Activated T-helper 2 cell treated with anti-CD3 and anti-CD28 coated beads, Interferon-gamma antibody, Interleukin-2, Interleukin-4, amounts not matched to agents 10 μg/mL and 5 μg/mL and 100 μg/mL, durations not matched to agents 14 hours and 24 hours and 36 hours (primary cell): ENCODE measurements at places on chromosomes 6 and 20.

- H3K4me1 ChIP-seq, result no peaks in the 10 kb centered on the region
- no peak for DNase-seq
- no peaks in the 10 kb centered on the region for H3K36me3 ChIP-seq
- peaks cover 2% of the 10 kb centered on the region for H3K27me3 ChIP-seq
- no peak overlapping the region for H3K27ac ChIP-seq
Measured at GRCh38 chr20:20103486-20103885, 51.2 kb downstream of the CFAP61 start.

- peaks cover 56% of the 10 kb centered on the region for H3K4me1 ChIP-seq
- DNase-seq, result no peak
- H3K36me3 ChIP-seq, result peaks cover 24% of the 10 kb centered on the region
- H3K27me3 ChIP-seq, result no peaks in the 10 kb centered on the region
- peak overlapping the region; percentile 54 for H3K27ac ChIP-seq
- H3K4me3 ChIP-seq, result peak overlapping the region; percentile 96
Measured at GRCh38 chr6:89350281-89350966, 2.1 kb downstream of the UBE2J1 start.

DNA sequence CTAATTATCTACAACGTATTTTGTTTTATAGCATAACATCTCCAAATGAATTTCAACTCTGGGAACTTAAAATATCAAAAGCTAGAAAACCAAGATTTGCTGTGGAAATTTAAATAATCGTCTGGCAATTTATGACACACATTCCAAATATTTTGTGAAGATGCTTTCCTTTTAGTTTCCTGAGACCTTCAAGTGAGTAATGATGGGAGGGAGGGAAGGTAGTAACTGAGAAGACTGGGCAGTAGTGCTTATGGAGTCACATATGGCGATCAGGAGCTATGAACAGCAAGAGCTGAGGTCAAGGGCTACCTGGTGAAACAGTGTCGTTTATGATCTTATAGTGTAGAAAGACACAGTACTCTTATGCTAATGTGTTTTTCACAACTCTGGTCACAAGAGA is 178.2 kb upstream of the THEMIS start:
- H3K27ac ChIP-seq, result no peak overlapping the region
- no peak overlapping the region for H3K4me3 ChIP-seq
- peaks cover 10% of the 10 kb centered on the region for H3K27me3 ChIP-seq
- no peaks in the 10 kb centered on the region for H3K4me1 ChIP-seq

GRCh38 chr6:16205377-16206144 is 32.8 kb upstream of the GMPR start:
- H3K27me3 ChIP-seq, result peaks cover 27% of the 10 kb centered on the region
- H3K4me3 ChIP-seq, result no peak overlapping the region

DNA sequence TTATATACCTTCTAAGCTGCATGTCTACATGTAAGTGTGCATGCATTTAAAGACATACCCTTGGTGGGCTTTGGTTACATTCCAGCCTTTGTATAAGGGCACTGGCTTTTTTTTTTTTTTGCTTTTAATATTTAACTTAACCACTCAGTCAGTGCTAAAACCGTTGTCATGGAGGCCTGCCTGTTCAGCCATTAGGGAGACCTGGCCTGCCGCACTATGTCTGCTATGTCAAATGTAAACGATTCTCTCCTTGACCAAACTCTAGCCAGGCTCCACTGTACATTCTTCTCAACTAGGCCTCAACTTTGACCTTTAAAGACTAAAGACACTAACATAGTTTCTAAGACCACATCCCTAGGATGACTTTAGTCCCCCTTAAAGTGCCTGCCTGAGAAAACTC is 48.7 kb upstream of the BTN3A2 start:
- no peak overlapping the region for H3K27ac ChIP-seq
- no peaks in the 10 kb centered on the region for H3K27me3 ChIP-seq

GRCh38 chr6:82711971-82712370 is 348.4 kb downstream of the TPBG start:
- H3K4me1 ChIP-seq, result no peaks in the 10 kb centered on the region
- no peak overlapping the region for H3K4me3 ChIP-seq
- no peak for DNase-seq
- H3K27me3 ChIP-seq, result no peaks in the 10 kb centered on the region
- no peaks in the 10 kb centered on the region for H3K36me3 ChIP-seq

DNA sequence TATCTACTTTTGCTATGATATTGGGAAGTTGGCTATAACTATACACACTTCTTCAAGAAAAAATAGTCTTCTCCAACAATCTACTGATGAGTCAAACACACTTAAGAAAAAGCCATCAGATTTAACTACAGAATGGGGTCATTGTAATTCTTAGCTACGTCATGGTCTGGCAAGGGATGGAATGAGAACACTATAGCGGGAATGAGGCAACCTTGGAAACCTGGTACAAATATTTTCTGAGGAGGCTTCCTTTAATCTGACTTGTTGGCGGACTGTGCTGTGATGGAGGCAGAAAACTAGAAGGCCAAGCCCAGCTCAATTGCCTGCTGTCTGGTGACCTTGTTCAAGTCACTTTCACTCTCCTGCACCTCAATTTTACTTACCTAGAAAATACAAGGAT is 586.8 kb upstream of the JAG1 start:
- H3K4me3 ChIP-seq, result no peak overlapping the region
- H3K4me1 ChIP-seq, result no peaks in the 10 kb centered on the region
- no peaks in the 10 kb centered on the region for H3K27me3 ChIP-seq
- H3K27ac ChIP-seq, result no peak overlapping the region
- DNase-seq, result no peak

- peak overlapping the region; percentile 88 for H3K4me3 ChIP-seq
- H3K27ac ChIP-seq, result peak overlapping the region; percentile 87
- peak; percentile 41 for DNase-seq
- H3K4me1 ChIP-seq, result peaks cover 70% of the 10 kb centered on the region
Measured at GRCh38 chr6:31659649-31660380, 763 bp downstream of the C6orf47 start.

DNA sequence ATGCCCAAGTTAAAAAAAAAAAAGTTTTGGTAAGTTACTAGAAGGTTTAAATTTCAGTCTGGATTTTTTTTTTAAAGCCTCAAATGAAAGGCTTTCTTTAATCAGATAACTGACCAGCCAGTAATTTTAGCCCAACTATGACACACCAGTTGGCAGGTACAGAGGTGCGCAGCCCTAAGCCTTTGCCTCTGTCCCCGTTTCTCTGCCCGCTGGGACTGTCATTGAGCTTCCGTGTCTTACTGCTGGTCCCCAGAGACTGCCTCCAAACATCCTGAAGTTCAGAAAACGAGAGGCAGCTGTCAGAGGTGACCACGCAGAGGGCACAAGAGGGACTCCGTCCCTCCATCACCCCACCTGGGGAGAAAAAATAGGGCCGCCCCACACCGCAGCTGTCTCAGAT is 118.2 kb downstream of the RPS12 start:
- H3K4me1 ChIP-seq, result no peaks in the 10 kb centered on the region
- no peak for DNase-seq
- peaks cover 21% of the 10 kb centered on the region for H3K27me3 ChIP-seq

- H3K27ac ChIP-seq, result no peak overlapping the region
- no peak overlapping the region for H3K4me3 ChIP-seq
- H3K27me3 ChIP-seq, result no peaks in the 10 kb centered on the region
- no peaks in the 10 kb centered on the region for H3K36me3 ChIP-seq
- no peaks in the 10 kb centered on the region for H3K4me1 ChIP-seq
- no peak for DNase-seq
Measured at GRCh38 chr6:71852948-71853347, 33.4 kb upstream of the RIMS1 start.

- no peak overlapping the region for H3K27ac ChIP-seq
- H3K4me1 ChIP-seq, result no peaks in the 10 kb centered on the region
- no peak overlapping the region for H3K4me3 ChIP-seq
Measured at GRCh38 chr20:58570204-58570859, 55.1 kb upstream of the APCDD1L start.

DNA sequence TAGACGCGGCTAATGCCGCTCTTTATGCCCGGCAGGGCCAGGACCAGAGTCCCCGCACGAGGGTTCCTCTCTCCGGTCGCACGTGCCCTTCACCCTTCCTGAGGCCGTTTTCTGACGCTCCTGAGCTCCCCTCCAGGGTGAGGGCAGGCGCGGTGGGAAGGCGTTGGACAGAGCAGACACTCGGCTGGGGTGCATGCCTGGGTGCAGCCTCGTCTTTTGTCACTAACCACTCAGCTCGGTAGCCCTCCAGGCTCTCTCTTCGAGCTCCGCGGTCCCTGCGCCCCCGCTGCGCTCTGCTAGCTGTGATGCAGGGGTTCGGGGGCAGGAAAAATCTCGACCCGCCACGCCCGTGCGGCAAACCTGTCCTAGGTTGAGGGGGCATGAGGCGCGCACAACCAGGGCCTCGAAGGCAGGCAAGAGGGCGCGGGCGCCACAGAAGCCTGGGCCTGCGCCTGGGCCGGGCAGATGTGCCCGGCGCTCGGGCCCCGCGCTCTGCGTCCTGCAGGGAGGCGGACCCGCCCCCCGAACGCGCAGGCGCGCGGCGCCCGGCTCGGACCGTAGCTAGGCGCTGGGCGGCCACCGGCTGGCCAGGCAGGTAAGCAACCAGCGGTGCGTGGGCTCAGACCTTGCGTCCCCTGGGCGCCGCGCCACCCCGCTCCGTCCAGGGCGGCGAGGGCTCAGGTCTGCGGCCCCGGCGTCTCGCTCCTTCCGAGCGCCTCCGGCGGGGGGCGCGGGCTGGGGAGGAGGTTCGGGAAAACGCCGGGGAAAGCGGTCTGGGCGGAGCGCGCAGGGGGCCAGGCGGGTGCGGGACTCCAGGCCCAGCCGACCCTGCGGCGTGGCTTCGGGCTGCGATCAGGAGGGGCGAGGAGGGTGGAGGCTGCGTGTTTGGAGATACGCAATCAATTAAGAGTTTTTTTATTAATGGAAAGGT is at the start of gene L3MBTL1:
Gene L3MBTL1 (plus strand): TSS at position 548 of the 931 bp plus-strand sequence. CDS start 5,807 bp downstream, outside the sequence.
- H3K36me3 ChIP-seq, result no peaks in the 10 kb centered on the region
- peaks cover 6% of the 10 kb centered on the region for H3K4me1 ChIP-seq
- no peak within 1 kb of the TSS for H3K27ac ChIP-seq
- H3K27me3 ChIP-seq, result peaks cover 46% of the 10 kb centered on the region
- DNase-seq, result no peak

DNA sequence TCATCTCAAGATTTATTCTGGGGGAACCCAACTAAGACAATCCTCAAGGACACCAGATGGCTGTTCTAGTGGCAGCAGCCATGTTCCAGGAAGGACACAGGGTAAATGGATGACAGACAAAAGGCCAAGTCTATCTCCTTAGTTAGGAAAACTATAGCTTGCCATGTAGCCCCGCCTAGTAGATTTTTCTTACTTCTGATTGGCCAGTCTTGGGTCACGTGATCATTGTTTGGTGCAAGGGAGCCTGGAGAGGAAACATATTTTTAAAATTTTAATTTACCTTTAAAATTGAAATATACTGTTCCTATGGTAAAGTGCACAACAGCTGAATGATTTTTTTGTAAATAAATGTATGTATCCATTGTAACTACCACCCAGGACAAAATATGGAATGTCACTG is 4.4 kb upstream of the KCNS1 start:
- H3K4me1 ChIP-seq, result peaks cover 2% of the 10 kb centered on the region
- no peak for DNase-seq
- H3K27me3 ChIP-seq, result peaks cover 24% of the 10 kb centered on the region
- no peaks in the 10 kb centered on the region for H3K36me3 ChIP-seq
- no peak overlapping the region for H3K27ac ChIP-seq

DNA sequence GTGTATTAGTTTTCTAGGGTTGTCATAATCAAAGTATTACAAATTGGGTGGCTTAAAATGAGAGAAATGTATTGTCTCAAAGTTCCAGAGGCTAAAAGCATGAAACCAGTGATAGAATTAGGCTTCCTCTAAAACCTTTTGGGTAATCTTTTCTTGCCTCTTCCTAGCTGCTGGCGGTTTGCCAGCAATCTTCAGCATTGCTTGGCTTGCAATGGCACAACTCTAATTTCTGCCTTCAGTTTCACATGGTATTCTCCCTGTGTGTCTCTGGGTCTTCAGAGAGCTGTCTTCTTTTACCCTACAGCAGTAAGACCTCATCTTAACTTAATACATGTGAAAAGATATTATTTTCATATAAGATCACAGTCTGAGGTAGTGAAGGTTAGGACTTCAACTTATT is 479.1 kb upstream of the GJE1 start:
- no peak overlapping the region for H3K4me3 ChIP-seq
- DNase-seq, result no peak
- H3K27ac ChIP-seq, result no peak overlapping the region
- H3K4me1 ChIP-seq, result no peaks in the 10 kb centered on the region

- H3K36me3 ChIP-seq, result no peaks in the 10 kb centered on the region
- DNase-seq, result no peak
- H3K4me3 ChIP-seq, result peak overlapping the region; percentile 37
- H3K27ac ChIP-seq, result no peak overlapping the region
- H3K27me3 ChIP-seq, result peaks cover 46% of the 10 kb centered on the region
Measured at GRCh38 chr20:1803932-1804501, 91.2 kb upstream of the SIRPA start.

DNA sequence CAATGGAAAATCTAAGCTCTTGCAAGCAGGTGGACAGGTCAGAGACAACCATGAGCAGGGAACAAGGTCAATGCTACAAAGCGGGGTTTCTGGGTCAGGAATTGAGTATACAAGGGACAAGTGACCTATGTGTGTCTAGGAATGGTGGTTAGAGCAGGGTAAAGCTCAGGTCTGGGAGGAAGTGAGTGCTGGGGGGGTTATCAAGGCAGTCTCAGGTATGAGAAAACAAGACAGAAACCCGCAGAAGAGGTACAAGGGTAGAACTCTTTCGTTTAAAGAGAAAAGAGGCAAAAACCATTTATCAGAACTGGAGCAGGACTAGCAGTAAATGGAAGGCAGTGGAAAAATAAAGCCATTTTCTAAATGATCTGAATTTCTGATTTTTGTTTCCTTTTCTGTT is 298.4 kb downstream of the ALDH8A1 start:
- H3K27ac ChIP-seq, result no peak overlapping the region
- peaks cover 21% of the 10 kb centered on the region for H3K27me3 ChIP-seq
- H3K4me3 ChIP-seq, result no peak overlapping the region
- no peak for DNase-seq

DNA sequence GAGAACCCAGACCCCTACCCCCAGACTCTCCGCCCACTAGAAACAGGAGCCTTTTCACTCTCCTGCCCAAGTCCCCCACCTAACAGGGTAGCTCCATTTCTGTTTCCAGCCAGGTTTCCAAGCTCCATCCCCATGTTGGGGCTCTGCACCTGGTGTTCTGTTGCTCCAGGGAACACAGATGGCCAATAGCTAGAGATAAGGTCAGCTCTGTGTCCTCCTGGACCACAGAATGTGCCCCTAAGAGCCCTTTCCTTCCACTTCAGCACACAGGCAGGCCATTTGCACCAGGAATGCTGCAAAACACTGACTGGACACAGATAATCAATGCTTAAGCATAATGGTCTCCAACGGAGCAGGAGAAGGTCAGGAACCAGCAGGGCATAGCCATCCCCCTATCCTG is 159.4 kb downstream of the QRSL1 start:
- no peak for DNase-seq
- peaks cover 7% of the 10 kb centered on the region for H3K27me3 ChIP-seq
- H3K27ac ChIP-seq, result no peak overlapping the region
